ENCODE measurements at places on chromosomes 7 and 10. TPM values are rescaled to one million over a fixed set of nuclear protein-coding genes. Genes with fewer than 3 reads are reported as not detected.
A peak's percentile ranks its signal among the peaks of the same experiment; 100 is the strongest.

The CNPY1 gene
- polyA plus RNA-seq = not detected

DNA sequence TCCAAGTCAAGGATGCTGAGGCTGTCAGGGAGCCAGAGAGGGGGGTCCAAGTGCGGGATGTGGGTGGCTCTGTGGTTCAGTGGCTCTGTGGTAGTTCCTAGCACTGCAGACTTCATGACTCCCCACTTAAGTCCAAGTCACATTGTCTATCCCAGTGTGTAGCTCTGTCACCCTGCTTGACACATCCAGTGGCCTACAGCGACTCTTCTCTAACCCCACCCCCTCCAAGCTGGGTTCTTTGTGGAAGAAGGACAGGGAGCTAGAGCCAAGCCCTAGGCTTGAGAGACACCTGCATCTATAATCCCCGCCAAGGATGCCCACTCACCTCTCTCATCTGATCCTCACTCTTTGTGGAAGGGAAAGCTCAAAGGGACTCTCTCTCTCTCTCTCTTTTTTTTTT is 57.6 kb downstream of the ADCYAP1R1 start:
- DNase-seq = no peak

GRCh38 chr10:121677880-121678279 is 79.6 kb upstream of the FGFR2 start:
- no peak for DNase-seq

GRCh38 chr10:77256346-77256745 is 381.3 kb downstream of the KCNMA1 start:
- DNase-seq = no peak

GRCh38 chr10:127853868-127854768 is 38.6 kb downstream of the CLRN3 start:
- peak; percentile 81 for DNase-seq

DNA sequence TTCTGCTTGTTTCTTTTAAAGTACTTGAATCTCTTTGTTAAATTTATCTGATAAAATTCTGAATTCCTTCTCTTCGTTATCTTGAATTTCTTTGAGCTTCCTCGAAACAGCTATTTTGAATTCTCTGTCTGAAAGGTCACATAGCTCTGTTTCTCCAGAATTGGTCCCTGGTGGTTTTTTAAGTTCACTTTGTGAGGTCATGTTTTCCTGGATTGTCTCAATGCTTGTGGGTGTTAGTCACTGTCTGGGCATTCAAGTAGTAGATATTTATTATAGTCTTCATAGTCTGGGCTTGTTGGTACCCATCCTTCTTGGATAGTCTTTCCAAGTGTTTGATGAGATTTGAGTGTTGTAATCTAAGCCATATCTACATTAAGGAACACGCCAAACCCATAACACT is 1060.6 kb downstream of the LRMDA start:
- DNase-seq = no peak

DNA sequence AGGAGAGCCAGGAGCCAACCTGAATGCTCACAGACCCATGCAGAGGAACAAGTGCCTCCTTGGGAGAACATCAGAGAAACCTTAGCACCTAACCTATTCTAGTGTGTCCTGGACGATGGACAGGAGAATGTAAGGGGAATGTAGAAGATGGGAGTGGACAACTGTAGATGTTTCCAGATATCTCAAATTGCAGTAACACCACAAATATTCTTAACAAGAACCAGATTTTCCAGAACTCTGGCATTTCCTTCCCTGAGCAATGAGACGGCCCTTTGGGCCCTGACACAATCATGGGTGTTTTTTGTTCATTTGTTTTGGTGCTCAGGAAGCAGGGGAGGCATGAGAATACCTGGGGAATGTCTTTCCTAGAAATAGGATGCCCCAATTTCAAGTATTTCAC is 196.1 kb upstream of the PRSS1 start:
- no peak for DNase-seq

DNA sequence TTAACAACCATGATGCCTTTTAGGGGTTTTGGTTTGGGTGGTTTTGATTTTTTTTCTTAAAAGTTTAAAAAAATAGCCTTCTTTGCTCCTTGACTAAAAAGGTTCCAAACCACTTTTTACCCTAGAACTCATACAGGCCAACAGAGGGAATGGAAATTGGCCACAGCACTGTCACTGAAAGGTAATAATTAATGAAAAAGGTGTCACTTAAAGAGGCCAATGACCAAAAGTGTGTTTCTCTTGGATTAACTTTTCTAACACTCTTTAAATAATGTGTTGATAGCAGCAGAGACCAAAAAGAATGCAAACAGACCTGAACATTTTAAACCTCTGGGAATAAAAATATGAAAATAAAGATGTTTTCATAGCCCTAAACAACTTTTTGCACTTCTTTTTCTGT is 221.1 kb upstream of the TCF7L2 start:
- no peak for DNase-seq

Data from adrenal gland (tissue), 19 donors.